Activated CD8-positive, alpha-beta T cell treated with anti-CD3 and anti-CD28 coated beads, Interleukin-2, amount 10 ng/mL, durations not matched to agents 7 days and 5 days (primary cell): ENCODE measurements at places on chromosomes 2 and 18.

- H3K4me3 ChIP-seq, result peak within 1 kb of the TSS; percentile 39
- peaks cover 11% of the 10 kb centered on the region for H3K4me1 ChIP-seq
- peaks cover 29% of the 10 kb centered on the region for H3K27me3 ChIP-seq
- DNase-seq, result no peak
- H3K36me3 ChIP-seq, result peaks cover 4% of the 10 kb centered on the region
- H3K27ac ChIP-seq, result no peak within 1 kb of the TSS
These were observed at the start of gene BOK for GRCh38 chr2:241558532-241559322. Gene BOK (plus strand): TSS chr2:241558745. CDS start chr2:241559484, 739 bp downstream.

- peak overlapping the region; percentile 92 for H3K27ac ChIP-seq
- H3K4me1 ChIP-seq, result peaks cover 55% of the 10 kb centered on the region
- peak overlapping the region; percentile 6 for H3K4me3 ChIP-seq
- DNase-seq, result no peak
These were observed 24.8 kb upstream of the FOSL2 start for GRCh38 chr2:28367667-28368356.

DNA sequence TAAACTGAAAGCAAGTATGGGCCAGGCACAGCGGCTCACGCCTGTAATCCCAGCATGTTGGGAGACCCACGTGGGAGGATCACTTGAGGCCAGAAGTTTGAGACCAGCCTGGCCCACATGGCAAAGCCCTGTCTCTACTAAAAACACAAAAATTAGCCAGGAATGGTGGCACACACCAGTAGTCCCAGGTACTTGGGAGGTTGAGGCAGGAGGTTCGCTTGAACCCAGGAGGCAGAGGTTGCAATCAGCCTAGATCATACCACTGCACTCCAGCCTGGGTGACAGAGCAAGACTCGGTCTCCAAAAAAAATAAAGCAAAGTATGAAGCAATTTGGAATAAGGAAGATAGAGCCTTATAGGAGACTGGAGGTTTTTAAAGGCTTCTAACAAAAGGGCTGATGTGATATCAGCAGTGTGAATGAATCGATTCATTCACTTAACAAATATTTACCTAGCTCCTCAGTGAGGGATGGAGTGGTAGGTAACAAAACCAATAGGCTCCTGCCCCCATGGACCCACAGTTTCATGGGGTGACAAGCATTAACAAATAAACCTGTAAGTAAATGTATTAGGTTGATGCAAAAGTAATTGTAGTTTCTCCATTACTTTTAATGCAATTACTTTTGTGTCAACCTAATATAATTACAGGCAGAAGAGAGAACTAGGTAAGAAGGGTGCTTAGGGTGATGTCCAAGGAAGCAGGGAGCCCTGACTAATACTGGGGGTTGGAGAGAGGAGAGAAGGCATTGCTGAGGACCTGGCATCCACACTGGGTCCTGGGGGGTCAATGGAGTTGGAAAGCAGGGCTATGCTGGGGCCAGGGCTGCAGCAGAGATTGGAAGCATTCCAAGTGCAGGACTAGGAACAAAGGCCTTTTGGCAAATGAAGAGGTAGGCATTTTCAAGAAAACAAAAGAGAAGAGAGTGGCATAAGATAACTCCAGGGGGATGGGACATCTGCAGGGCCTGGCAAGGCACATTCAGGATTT is 195.4 kb upstream of the ARL4C start:
- no peak for DNase-seq
- H3K4me1 ChIP-seq, result peaks cover 5% of the 10 kb centered on the region
- H3K4me3 ChIP-seq, result no peak overlapping the region
- H3K27me3 ChIP-seq, result peaks cover 6% of the 10 kb centered on the region
- H3K36me3 ChIP-seq, result no peaks in the 10 kb centered on the region
- H3K27ac ChIP-seq, result no peak overlapping the region

GRCh38 chr2:234102112-234102511 is 51.6 kb downstream of the SPP2 start:
- no peak overlapping the region for H3K27ac ChIP-seq
- H3K36me3 ChIP-seq, result peaks cover 6% of the 10 kb centered on the region
- H3K4me1 ChIP-seq, result peaks cover 38% of the 10 kb centered on the region
- H3K27me3 ChIP-seq, result peaks cover 5% of the 10 kb centered on the region

- H3K36me3 ChIP-seq, result peaks cover 39% of the 10 kb centered on the region
- no peak overlapping the region for H3K27ac ChIP-seq
- H3K27me3 ChIP-seq, result no peaks in the 10 kb centered on the region
- peak; percentile 59 for DNase-seq
- no peak overlapping the region for H3K4me3 ChIP-seq
These were observed 15.0 kb downstream of the KCNJ13 start for GRCh38 chr2:232761301-232761907.

DNA sequence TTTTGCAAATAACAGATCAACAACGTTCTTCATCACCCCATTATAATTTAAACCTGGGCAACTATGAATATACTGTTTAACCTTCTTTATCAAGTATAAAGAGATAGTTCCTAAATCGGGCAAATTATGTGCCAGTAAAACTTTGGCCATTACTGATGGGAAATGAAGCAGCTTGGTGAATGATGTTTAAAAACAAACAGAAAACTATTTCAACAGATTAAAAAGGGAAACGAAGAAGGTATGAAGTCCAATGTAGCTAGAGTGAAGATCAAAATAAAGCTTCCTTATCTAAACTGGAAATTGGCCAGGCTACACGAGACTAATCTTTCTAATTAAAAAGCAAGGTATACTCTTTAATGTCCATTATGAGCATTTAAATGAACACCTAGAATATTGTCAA is 6.7 kb upstream of the RBBP8 start:
- H3K27me3 ChIP-seq, result no peaks in the 10 kb centered on the region
- H3K4me3 ChIP-seq, result no peak overlapping the region
- no peaks in the 10 kb centered on the region for H3K36me3 ChIP-seq
- DNase-seq, result no peak

- H3K36me3 ChIP-seq, result peaks cover 84% of the 10 kb centered on the region
- no peaks in the 10 kb centered on the region for H3K27me3 ChIP-seq
- H3K27ac ChIP-seq, result no peak overlapping the region
- no peak for DNase-seq
These were observed 819.6 kb downstream of the RNF144A start for GRCh38 chr2:7736646-7737305.
